ENCODE measurements at places on chromosomes 4 and X.

- DNase-seq: no peak
These were observed 434.1 kb upstream of the GALNT7 start for GRCh38 chr4:172734555-172734954.

GRCh38 chrX:48753708-48754228 is 7.8 kb upstream of the GLOD5 start:
- no peak for DNase-seq

DNA sequence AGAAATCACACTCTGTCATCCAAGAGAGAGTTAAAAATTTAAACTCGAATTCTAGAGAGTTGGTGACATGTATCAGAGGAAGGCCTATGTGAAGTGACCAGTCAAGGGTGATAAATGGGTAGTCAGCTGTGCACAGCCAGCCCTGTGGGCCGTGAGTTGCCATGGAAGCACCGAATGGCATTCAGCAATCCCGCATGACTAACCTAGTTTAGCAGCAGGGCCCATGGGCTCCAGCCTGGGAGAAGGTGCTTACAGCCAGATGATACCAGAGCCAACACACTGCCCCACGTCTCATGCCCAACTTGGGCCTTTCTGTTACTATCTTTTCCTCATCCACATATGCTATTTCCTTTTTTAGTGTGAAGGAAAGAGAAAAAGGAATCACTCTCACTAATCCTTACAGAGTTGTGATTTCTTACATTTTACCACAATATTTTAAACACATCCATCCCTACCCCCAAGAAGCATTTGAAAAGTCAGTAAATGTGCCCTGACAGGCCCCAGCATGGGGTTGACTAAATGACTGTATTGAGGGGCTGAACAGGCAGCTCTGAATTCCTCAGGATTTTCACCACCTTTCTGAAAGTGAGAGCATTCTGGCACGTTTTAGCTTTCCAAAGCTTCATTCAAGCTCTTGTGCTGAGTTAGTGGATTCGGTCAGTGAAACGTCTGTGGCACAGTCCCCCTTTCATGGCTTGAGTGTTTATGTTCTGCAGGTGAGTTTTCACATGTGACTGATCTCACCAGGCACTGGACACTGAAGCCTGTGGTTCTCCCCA is 104.2 kb downstream of the AFF1 start:
- DNase-seq: no peak

- DNase-seq: no peak
These were observed 19.9 kb downstream of the RPS6KA6 start for GRCh38 chrX:84168095-84168494.

DNA sequence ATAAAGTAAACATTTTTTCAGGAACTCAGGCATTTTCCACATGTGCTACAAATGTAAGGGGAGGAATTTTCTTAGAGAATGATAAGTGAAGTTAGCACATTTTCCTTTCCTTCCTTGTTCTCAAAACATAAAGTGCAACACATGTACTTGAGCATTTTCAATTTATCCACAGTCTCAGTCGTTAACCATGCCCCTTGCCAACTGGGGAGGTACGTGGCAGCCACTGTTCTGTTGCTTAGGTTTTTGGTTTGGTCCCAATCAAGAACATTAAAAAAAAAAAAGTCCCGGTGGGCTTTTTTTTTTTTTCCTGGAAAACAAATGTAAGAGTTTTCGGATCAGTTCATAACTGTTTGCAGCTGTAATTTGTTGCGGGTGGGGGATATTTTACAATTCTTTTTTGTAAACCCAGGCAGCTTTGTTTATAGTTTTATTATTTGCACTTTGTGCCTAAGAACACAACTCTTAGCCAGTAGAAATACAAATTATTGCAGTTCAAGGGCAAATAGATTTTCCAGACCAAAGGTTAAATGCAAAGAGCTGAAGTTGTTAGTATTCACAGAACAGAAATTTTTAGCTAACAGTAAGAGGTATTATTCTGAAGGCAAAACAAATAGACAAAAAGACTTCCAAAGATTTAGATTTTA is 112.1 kb upstream of the NAP1L5 start:
- DNase-seq: no peak

DNA sequence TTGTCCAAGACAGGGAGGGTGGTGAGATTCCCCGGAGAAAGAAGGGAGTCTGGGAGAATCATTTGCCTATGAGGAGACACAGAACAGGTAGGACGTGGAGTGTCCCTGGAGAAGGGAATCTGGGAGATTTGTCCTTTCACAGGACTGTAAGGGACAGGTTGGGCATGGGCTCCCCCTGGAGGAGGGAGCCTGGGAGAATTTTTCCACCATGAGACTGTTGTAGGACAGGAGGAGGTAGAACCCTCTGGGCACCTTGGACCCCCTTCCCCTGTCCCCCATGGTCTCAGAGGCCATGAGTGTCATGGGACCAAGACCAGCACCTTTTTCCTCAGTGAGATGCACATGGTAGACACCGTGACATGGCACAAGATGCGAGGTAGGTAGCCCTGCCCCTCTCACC is 2.8 kb downstream of the PORCN start:
- DNase-seq: no peak

DNA sequence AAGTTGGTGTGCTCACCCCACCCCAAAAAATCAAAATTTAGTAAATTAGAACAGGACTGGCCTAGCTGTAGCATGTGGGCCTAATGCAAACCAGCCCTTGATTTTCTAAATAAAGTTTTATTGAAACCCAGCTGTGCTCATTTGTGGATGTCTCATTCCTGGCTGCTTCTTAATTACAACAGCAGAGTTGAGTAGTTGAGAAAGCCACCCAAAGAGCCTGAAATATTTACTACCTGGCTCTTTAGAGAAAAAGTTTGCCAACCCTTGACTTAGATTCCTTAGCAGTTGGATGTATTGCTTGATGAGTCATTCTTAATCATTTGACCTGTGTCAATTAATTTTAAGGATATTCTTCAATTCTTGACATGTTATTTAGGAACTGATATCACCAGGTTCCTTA is 168.3 kb upstream of the PUDP start:
- DNase-seq: no peak

DNA sequence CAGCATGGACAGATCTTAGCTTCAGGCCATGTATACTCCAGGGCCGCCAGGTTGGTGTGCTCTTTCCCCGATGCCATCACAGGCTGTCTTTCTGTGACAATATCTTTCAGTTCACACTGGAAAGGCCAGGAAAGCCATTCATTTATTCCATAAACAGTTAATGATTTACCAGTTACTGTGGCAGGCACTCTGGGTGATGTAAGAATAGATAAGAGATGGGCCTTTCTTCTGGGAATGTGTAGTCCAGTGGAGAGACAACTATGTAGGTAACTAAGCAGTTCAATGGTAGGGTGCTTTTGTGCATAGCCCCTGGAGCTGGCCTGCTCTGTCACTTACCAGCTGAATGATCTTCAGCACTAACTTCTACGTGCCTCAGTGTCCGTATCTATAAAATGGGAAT is 46.3 kb upstream of the LEF1 start:
- DNase-seq: no peak

DNA sequence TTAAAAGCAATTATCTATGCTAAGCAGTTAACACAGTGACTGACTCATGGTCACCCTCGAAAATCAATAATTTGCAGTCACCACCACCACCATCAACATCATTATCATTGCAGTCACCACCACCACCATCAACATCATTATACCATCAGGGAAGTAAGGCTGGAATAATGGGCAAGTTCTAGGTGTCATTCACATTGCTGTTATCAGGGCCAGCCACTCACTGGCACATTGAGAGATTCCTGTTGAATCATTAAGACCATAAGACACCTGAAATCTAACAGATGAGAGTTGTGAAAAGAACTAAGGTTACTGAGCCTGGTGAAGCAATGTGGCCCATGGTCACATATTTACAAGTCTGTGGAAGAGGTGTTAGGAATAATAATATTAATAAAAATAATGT is 247.7 kb upstream of the BOD1L1 start:
- no peak for DNase-seq

- DNase-seq: no peak
These were observed 24.2 kb downstream of the HERC3 start for GRCh38 chr4:88616275-88617150.

DNA sequence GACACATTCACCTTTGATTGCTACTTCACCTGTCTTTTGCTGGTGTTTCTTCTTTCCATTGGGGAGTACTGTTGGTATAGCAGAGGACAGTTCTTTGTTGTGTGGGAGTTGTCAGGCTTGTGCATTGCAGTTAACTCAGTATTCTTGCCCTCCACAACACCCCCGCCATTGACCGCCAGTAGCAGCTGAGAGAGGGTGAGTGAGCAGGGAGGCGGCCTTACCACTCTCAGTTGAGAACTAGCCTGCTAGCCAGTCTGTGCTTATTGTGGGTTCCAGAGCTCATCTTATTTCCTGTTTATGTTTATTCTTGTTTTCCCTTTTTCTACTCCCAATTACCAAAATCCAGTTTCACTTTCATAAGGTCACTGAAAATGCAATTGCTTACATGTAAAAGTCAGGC is 52.2 kb downstream of the STIM2 start:
- no peak for DNase-seq

- no peak for DNase-seq
These were observed 12.1 kb upstream of the DCTD start for GRCh38 chr4:182929296-182929695.

GRCh38 chr4:26035921-26036320 is 121.9 kb downstream of the SMIM20 start:
- DNase-seq: no peak

- DNase-seq: no peak
These were observed 206.1 kb downstream of the MID1 start for GRCh38 chrX:10414156-10414824.

GRCh38 chr4:21476757-21477156 is 471.8 kb downstream of the KCNIP4 start:
- no peak for DNase-seq

DNA sequence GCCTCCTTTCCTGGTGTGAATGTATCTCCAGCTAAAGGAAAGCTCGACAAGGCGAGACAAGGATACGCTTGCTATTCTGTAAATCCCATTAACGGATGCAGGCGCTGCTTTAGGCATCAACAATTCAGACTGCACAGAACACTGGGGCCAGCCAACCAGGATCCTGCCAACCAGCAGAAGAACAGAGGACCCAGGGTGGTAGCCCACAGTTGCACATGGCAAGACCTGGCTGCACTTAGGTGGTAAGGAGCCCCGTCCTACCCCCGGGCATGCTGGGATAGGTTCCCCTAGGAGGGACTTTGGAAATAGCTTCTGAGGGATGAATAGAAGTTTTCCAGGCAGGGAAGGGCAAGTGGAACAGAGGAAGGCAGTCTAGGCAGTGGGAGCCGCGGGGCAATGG is 20.7 kb downstream of the PSAPL1 start:
- DNase-seq: no peak

DNA sequence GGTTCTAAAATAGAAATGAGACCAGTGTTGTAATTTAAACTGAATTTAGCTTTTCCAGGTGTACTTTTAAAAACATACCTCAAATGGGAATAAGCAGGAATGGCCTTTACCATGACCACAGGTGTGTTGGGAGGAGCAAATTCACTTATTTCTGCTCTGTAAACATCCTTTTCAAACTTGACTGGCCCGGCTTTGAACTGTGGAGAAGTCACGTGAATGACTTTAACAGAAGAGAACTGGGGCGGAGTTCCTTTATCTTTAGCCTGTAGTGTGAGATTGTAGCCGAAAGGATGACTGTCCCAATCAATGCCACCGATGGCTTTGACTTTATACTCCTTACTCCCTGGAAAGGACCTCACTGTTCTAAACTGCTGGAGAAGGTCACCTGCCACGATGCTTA is 15.1 kb downstream of the FAT1 start:
- no peak for DNase-seq

GRCh38 chr4:8725845-8726244 is 133.3 kb downstream of the CPZ start:
- no peak for DNase-seq

GRCh38 chr4:138509346-138509745 is 267.2 kb upstream of the SLC7A11 start:
- DNase-seq: no peak

GRCh38 chrX:119093991-119094735 is 21.4 kb downstream of the CT47C1 start:
- no peak for DNase-seq

DNA sequence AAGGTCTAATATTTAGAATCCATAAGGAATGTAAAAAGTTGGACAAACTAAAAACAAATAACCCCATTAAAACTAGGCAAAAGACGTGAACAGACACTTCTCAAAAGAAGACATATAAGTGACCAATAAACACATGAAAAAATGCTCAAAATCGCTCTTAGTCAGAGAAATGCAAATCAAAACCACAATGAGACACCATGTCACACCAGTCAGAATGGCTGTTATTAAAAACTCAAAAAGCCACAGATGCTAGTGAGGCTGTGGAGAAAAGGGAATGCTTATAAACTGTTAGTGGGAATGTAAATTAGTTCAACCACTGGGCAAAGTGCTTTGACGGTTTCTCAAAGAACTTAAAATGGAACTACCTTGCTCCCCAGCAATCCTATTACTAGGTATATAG is 674.3 kb upstream of the MAGEB2 start:
- DNase-seq: no peak
